ENCODE measurements at places on chromosomes 6 and 20. TPM values are rescaled to one million over a fixed set of nuclear protein-coding genes. Genes with fewer than 3 reads are reported as not detected.

Gene CDSN
- total RNA-seq: not detected

Gene C6orf141
- 20.8 TPM for total RNA-seq

Gene SMPDL3A
- total RNA-seq: 11.5 TPM

Gene SEMG1
- not detected for total RNA-seq

Gene DZANK1
- total RNA-seq: 1.6 TPM

Gene GLP1R
- total RNA-seq: 6.9 TPM

Gene MAP3K5
- 33.7 TPM for total RNA-seq

Gene CABLES2
- 2.6 TPM for total RNA-seq

- H3K4me1 ChIP-seq: no peaks in the 10 kb centered on the region
- no peaks in the 10 kb centered on the region for H3K36me3 ChIP-seq
- DNase-seq: no peak
- H3K4me3 ChIP-seq: no peak overlapping the region
- H3K27ac ChIP-seq: no peak overlapping the region
- H3K27me3 ChIP-seq: no peaks in the 10 kb centered on the region
Observed at GRCh38 chr6:95636552-95637431, 59.5 kb downstream of the MANEA start.

- no peak overlapping the region for H3K4me3 ChIP-seq
- H3K36me3 ChIP-seq: no peaks in the 10 kb centered on the region
- H3K27ac ChIP-seq: no peak overlapping the region
Observed at GRCh38 chr6:24451581-24452388, 37.6 kb downstream of the GPLD1 start.

GRCh38 chr6:35687658-35688604 lies 784 bp downstream of the FKBP5 start:
- H3K4me3 ChIP-seq: peak overlapping the region; percentile 56
- peaks cover 35% of the 10 kb centered on the region for H3K4me1 ChIP-seq
- peak; percentile 74 for DNase-seq
- H3K36me3 ChIP-seq: no peaks in the 10 kb centered on the region
- H3K27me3 ChIP-seq: no peaks in the 10 kb centered on the region
- peak overlapping the region; percentile 95 for H3K27ac ChIP-seq

- no peak overlapping the region for H3K4me3 ChIP-seq
- no peak overlapping the region for H3K27ac ChIP-seq
- no peaks in the 10 kb centered on the region for H3K27me3 ChIP-seq
- no peak for DNase-seq
- no peaks in the 10 kb centered on the region for H3K4me1 ChIP-seq
Observed at GRCh38 chr20:62980970-62981369, 25.8 kb downstream of the BHLHE23 start.

- no peak overlapping the region for H3K4me3 ChIP-seq
- DNase-seq: no peak
- H3K27ac ChIP-seq: no peak overlapping the region
- H3K4me1 ChIP-seq: no peaks in the 10 kb centered on the region
Observed at GRCh38 chr6:88119769-88120168, 46.4 kb downstream of the CNR1 start.

- H3K4me3 ChIP-seq: no peak overlapping the region
- no peaks in the 10 kb centered on the region for H3K27me3 ChIP-seq
- H3K27ac ChIP-seq: no peak overlapping the region
- no peaks in the 10 kb centered on the region for H3K36me3 ChIP-seq
Observed at GRCh38 chr20:51624157-51624731, 81.7 kb upstream of the NFATC2 start.

DNA sequence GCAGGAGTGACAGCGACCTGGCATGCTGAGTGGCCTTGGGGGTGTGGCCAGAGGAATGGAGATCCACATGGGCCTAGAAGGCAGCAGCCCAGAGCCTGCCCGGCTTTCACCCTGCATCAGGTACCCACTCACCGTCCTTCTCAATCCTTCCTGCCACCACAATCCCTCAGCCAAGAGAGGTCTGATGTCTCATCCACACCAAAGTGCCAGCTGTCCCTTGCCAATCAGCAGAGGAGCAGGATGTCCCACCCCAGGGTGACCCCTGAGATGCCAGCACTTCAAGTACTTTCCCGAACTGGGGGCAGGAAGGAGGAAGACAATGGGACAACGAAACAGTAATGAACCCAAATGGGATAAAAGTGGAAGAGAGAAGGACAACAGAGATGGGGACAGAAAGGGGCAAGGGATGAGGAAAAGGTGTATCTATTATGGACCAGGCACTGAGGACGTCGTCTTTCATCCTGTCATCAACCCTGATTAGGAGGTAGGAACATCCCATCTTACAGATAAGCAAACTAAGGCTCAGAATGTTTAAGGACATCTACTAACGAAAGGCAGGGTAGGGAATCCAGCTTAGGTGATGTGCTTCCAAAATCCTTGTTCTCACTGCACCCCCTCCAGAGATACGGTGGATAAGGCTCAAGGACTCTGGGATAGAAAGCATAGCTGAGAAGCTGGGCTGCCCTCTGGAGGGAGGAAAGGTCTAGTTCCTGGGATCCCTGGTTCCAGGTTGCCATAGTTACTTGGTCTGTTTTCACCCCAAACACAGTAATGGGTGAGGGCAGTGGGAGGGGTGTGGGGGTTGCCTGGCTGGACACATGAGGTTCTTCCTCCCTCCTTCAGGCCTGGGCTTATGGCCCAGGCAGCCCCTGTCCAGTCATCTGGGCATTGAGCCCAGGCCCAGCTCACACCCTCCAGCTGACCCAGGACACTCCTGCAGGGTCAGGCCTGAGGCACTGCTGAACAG lies 4.5 kb upstream of the TNXB start:
- H3K36me3 ChIP-seq: peaks cover 17% of the 10 kb centered on the region
- no peak overlapping the region for H3K4me3 ChIP-seq
- no peak overlapping the region for H3K27ac ChIP-seq
- no peaks in the 10 kb centered on the region for H3K27me3 ChIP-seq
- peak; percentile 70 for DNase-seq

DNA sequence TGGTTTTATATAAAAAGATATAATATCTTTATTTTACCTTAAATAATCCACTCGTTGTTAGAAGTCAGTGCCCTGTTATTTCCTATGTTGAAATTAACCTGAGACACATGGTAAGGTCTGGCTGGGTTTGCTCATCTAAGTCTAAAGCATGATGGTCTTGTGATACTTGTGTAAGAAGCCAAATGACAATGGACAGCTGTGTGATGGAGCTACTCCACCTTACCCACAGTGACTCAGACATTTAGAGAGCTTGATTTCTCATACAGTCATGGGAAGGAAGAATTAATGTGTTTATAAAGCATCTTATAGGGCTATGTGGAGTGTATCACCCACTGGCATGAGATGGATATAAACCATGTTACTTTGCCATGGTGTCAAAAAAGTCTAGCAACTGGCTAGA lies 11.7 kb downstream of the CTCFL start:
- no peak overlapping the region for H3K27ac ChIP-seq
- H3K36me3 ChIP-seq: no peaks in the 10 kb centered on the region
- H3K4me3 ChIP-seq: no peak overlapping the region
- H3K27me3 ChIP-seq: no peaks in the 10 kb centered on the region
- no peaks in the 10 kb centered on the region for H3K4me1 ChIP-seq

GRCh38 chr20:50594591-50595432 lies 84.6 kb downstream of the PTPN1 start:
- no peaks in the 10 kb centered on the region for H3K27me3 ChIP-seq
- no peaks in the 10 kb centered on the region for H3K36me3 ChIP-seq
- DNase-seq: no peak
- H3K4me1 ChIP-seq: peaks cover 13% of the 10 kb centered on the region
- H3K4me3 ChIP-seq: no peak overlapping the region
- no peak overlapping the region for H3K27ac ChIP-seq

DNA sequence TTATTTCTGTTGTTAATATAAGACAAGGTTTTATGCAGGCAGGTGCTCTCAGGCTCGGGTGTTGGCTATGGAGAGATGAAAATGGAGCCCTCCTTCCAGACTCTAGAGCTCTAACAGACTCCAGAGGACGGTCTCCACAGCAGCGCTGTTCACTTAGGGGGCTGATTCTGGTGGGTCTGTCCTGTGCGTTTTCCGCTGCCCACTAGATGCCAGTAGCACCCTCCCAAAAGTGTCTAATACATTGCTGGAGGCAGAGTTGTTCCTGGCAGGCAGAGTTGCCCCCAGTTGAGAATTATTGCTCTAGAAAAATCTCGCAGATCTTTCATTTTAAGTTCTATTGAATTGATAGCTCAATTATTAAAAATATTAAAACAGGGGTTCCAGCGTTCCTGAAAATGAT lies 109.9 kb downstream of the MAP3K4 start:
- no peak overlapping the region for H3K27ac ChIP-seq
- H3K4me3 ChIP-seq: no peak overlapping the region
- no peaks in the 10 kb centered on the region for H3K4me1 ChIP-seq
- peaks cover 6% of the 10 kb centered on the region for H3K36me3 ChIP-seq
- no peak for DNase-seq

- peak overlapping the region; percentile 9 for H3K27ac ChIP-seq
- no peak for DNase-seq
- H3K27me3 ChIP-seq: no peaks in the 10 kb centered on the region
- no peak overlapping the region for H3K4me3 ChIP-seq
Observed at GRCh38 chr20:10861090-10861489, 187.3 kb upstream of the JAG1 start.

- H3K27me3 ChIP-seq: no peaks in the 10 kb centered on the region
- peaks cover 8% of the 10 kb centered on the region for H3K4me1 ChIP-seq
- H3K27ac ChIP-seq: no peak overlapping the region
- no peak overlapping the region for H3K4me3 ChIP-seq
Observed at GRCh38 chr6:11604215-11604614, 66.7 kb downstream of the TMEM170B start.

- H3K4me1 ChIP-seq: peaks cover 18% of the 10 kb centered on the region
- no peaks in the 10 kb centered on the region for H3K36me3 ChIP-seq
- H3K27ac ChIP-seq: no peak overlapping the region
- H3K4me3 ChIP-seq: no peak overlapping the region
- no peak for DNase-seq
Observed at GRCh38 chr6:83708546-83708969, 343 bp downstream of the SNAP91 start.

- no peaks in the 10 kb centered on the region for H3K36me3 ChIP-seq
- no peak overlapping the region for H3K4me3 ChIP-seq
- no peak for DNase-seq
- no peak overlapping the region for H3K27ac ChIP-seq
- H3K4me1 ChIP-seq: no peaks in the 10 kb centered on the region
- no peaks in the 10 kb centered on the region for H3K27me3 ChIP-seq
Observed at GRCh38 chr6:126620719-126621118, 280.8 kb downstream of the CENPW start.

DNA sequence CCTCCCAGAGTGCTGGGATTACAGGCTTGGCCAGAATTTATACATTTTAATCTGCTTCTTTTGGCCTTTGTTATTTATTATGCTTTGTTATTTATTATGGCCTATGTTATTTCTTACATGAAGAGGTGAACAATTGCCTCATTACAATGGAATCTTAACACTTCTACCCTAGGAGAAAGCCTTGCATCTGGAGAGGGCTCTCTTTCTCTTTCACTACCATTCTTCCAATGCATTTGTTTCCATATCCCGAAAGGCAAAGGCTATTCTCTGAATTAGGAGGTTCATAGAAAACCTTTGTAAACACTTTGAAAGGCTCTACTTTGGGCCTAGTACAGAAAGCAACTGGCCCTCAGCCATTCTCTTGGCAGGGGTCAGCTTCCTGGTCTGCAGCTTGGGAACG lies 19.9 kb upstream of the DEK start:
- DNase-seq: no peak
- H3K4me3 ChIP-seq: no peak overlapping the region
- H3K27me3 ChIP-seq: no peaks in the 10 kb centered on the region
- H3K4me1 ChIP-seq: no peaks in the 10 kb centered on the region
- H3K27ac ChIP-seq: no peak overlapping the region
- H3K36me3 ChIP-seq: no peaks in the 10 kb centered on the region

DNA sequence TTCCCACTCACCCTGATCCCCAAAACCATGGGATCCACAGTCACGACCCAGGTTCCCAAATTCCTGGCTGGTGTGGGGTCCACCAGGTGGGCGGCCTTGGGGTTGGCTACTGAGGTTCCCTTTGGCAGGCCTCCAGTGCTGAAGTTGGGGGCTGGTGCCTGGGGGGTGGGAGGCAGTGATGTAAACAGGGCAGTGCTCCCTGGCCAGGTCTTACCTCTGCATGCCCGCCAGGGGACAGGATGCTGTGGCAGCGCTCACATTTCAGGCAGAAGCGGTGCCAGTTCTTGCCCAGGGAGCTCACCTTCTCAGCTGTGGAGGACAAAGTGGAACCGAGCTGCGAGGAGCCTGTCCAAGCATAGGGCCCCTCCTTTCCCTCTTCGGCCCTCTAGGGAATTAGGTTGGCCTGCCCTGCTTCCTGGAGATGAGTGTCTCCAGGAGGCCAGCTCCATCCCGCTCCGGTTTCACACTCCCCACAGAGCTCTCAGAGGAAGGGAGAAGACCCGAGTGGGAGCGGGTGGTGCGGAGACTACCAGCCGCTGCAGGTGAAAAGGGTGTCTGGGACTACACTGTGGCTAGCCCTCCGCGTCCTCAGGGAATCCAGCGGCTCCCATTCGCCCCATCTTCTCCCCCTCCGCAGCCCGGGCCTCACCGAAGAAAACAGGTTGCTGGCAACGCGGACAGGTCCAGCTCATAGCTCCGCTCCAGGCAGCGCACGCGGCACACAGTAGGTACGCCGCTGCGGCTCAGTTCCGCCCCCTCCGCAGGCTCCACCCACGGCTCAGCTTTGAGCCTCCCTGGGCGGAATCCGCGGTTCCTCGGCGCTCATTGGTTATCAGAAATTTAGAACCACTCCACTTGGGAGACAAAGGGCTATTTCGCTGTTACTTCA lies at the start of gene CRIP3:
Gene CRIP3 (minus strand): TSS at position 726 of the 889 bp plus-strand sequence. CDS start 34 bp downstream, at position 692.
- H3K27me3 ChIP-seq: no peaks in the 10 kb centered on the region
- no peak within 1 kb of the TSS for H3K27ac ChIP-seq
- H3K4me3 ChIP-seq: no peak within 1 kb of the TSS

DNA sequence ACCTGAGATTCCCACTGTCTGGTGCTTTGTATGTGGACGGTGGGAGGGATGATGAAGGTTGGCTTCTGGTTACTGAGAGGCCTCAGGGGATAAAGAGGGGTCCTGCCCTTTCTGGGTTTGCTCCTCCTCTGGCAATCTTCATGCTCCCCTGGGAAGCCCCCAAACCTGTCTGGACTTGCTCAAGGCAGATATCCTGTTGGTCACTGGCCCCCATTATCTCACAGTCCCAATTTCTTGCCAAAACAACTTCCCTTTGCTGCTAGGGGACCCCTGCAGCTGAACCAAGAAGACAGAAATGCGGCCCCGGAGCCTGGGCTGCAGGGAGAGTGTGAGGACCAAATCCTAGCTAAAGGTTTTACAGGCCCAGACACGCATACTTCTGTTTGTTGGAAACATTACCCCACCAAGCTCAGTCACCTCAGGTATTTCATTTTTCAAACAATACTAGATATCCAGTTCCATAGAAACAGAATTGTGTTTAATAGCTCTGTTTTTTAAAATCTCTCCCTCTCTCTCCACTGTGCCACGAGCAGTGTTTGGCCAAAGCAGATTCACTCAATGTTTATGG lies 63.4 kb upstream of the MRPS10 start:
- H3K4me1 ChIP-seq: no peaks in the 10 kb centered on the region
- H3K4me3 ChIP-seq: no peak overlapping the region
- DNase-seq: no peak
- H3K27me3 ChIP-seq: no peaks in the 10 kb centered on the region

DNA sequence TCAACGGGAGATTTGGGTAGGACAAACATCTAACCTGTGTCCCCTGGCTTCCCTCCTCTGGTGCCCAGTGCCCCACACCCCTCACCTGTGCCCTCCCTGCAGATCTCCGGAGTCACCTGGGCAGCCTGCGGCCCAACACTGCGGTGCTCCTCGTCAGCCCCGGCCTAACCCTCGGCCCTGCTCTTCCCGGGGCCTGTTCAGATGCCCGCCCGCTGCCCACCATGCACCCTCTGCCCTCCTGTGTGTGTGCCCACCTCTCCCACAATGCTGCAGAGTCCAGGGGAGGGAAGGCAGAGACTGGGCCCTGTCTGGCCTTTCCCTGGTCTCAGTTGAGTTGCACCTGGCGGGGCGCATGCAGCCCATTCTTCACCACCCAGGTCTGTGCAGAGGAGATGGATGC lies 349.3 kb downstream of the CDH4 start:
- no peaks in the 10 kb centered on the region for H3K36me3 ChIP-seq
- H3K4me3 ChIP-seq: no peak overlapping the region
- no peak for DNase-seq
- H3K27ac ChIP-seq: no peak overlapping the region
- H3K4me1 ChIP-seq: no peaks in the 10 kb centered on the region
- no peaks in the 10 kb centered on the region for H3K27me3 ChIP-seq
